NCI-H1436 treated with DMSO at 0.1 percent for 48 hours (cell line): ENCODE measurements at places on chromosomes 1 and 21.

- no peak for DNase-seq
Measured at GRCh38 chr1:58496042-58496441, 50.5 kb downstream of the OMA1 start.

- DNase-seq = no peak
Measured at GRCh38 chr1:19737104-19737825, 62.5 kb downstream of the TMCO4 start.

DNA sequence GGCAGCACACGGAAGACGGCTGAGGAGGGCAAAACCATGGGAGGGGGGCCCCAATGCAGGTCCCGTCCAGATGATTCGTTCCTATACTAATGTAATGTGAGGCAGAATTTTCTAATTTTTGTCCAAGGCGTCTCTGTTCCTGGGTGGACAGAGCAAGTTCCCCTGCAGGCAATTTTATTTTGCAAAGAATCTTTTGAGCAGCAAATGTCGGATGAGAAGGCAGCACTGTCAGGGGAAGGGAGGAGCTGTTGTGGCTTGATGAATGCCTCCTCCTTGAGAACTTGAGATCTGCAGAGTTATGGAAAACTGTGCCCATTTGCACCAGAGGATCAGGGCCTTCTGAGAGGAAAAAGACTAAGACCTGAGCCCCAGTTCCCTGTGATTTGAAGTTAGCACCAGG is 17.3 kb downstream of the SLC1A7 start:
- DNase-seq = no peak

- no peak for DNase-seq
Measured at GRCh38 chr1:100721526-100722207, 2.1 kb downstream of the VCAM1 start.

- no peak for DNase-seq
Measured at GRCh38 chr1:247291161-247291560, 35.3 kb downstream of the VN1R5 start.

- no peak for DNase-seq
Measured at GRCh38 chr1:189970331-189971230, 507.1 kb downstream of the BRINP3 start.

DNA sequence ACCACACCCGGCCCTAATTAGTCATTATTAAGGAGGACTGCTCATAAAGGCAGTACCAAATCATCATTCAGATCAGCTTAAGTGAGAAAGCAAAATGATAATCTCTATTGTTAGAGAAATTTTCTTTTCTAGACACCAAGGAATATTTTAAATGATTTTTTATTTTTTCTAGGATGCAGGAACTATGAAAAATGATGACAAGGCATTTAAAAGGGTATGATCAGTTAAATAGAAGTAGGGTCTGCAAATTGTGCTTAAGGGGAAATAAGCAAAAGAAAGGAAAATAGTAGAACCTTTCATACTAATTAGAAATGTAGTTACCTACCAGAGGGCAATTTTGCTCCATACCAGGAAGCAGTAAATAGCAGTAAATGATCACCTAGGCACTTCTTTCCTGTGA is 21.6 kb upstream of the TEKT2 start:
- DNase-seq = no peak

DNA sequence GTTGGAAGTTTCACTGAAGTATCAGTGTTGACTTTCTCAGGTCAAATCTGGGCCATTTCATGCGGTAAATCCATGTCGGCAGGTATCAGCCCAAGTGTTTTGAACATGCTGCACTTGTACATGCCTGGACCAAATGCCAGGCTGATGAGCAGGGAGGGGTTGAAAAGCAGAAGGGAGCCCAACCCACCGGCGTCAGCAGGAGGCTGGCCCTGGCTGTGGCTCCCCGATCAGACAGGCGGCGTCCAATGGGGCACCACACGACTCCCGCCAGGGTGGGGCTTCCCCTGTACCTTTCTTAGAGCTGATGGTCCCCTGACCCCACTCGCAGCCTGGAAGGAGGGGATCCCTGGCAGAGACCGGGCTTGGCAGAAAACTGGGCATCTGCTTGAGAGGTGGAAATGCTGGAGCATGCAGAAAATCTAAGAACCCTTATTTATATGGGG is 540.0 kb downstream of the KIF26B start:
- no peak for DNase-seq

DNA sequence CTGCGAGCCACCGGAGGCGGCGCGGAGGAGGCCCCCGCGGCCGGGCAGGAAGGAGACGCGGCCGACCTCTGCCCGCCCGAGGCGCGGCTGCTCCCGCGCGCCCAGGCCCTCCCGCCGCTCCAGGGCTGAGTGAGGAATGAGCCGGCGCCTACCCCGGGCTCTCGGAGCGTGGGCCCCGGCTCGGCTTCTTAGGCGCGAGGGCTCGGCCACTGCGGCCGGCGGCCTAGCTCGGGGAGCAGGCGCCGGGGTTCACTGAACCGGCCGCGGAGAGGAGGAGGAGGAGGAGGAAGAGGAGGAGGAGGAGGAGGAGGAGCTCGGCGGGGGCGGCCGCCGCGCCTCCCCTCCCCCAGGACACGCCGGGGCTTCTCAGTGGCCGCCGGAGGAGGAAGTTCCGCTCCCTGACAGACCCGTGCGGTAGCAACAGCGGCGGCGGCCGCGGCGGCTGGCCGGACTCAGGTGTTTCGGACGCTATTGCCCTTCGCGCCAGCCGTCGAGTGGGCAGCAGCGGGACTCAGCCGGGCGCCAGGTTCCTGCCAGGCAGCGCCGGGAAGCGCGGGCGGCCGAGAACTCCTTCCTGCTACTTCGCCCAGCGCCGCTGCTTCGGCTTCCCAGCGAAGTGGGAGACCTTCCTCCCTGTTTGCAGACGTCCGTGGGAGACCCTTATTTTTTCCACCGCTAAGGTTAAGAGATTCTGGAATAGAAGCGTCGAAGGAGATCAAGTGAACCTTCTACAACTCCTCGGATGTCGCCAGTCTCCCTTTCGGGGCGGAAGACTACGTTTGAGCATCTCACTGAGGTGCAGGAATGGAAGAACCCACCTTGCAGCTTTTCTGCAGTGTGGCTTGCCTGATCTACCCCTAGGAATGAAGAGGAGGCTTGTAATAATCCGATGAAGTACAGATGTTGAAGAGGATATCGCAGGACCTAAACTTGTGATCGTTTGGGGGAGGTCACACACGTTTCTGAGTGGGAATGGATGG is at the start of gene MAN1A2:
Gene MAN1A2, plus strand, starts transcription at position 404 of the 980 bp plus-strand sequence. CDS start 735 bp downstream, outside the sequence.
- no peak for DNase-seq

- DNase-seq = no peak
Measured at GRCh38 chr1:237763137-237763536, 127.6 kb downstream of the ZP4 start.

- no peak for DNase-seq
Measured at GRCh38 chr1:226987623-226988333, 47.7 kb downstream of the COQ8A start.

GRCh38 chr1:214793708-214794107 is 190.7 kb downstream of the CENPF start:
- DNase-seq = no peak

GRCh38 chr1:237482777-237483176 is 407.9 kb downstream of the ZP4 start:
- DNase-seq = no peak

DNA sequence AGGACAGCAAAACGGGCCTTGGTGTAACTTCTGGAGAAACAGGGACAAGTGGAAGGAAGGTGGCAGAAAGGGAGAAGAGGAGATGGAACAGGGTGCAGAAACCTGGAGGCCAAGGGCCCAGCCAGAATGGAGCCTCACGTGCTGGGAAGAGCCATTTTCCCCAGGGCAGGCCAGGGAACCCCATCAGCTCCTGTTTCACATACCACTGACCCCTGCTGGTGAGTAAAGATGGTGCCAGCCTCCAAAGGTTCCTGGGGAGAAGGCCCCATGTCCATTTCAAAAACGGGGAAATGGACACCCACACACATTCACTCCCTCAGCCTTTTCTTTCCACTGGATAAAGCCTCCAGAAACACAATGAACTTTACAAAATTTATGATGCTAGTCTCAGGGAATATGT is 57.6 kb upstream of the JUN start:
- DNase-seq = no peak

DNA sequence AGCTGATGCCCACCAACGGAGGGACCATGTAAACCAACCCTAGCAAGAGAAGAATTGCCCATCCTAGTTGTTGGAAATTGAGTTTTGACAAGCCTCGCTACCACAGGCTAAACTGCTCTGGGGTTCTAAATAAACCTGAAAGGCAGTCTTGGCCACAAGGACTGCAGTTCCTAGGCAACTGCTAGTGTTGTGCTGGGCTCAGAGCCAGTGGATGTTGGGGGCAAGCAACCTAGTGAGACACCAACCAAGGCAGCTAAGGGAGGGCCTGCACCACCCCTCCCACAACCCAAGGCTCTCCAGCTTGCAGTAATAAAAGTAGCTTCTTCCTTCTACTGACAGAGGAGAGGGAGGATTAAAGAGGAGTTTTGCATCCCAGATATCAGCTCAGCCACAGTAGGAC is 102.4 kb upstream of the PKN2 start:
- no peak for DNase-seq

- no peak for DNase-seq
Measured at GRCh38 chr21:39612233-39613040, at the start of gene B3GALT5. B3GALT5 (plus strand) TSS chr21:39612940; CDS start chr21:39660560, 47,620 bp downstream.

GRCh38 chr1:243792891-243793290 is 57.2 kb downstream of the AKT3 start:
- DNase-seq = no peak

- DNase-seq = no peak
Measured at GRCh38 chr1:43123031-43123430, 49.1 kb downstream of the EBNA1BP2 start.
